ENCODE measurements at places on chromosomes 7 and 10.

DNA sequence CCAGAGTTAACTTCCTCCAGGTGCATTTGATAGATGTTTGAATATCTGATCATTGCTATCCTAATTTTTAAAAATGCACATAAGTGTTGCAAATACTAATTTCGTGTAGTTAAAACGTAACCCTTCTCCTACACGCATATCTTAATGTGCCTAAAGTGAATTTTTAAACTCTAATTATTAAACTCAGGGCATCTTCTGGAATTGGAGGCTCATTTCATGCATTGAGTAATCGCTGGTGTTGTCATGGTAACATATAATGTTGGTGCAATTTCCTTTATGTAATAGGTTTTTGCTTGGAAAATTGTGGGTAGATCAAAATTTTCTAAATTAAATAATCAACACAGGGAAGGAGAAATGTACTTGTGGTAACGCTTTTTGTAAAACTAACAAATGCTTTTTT, 56.2 kb downstream of the ARMC3 start:
- DNase-seq: no peak

DNA sequence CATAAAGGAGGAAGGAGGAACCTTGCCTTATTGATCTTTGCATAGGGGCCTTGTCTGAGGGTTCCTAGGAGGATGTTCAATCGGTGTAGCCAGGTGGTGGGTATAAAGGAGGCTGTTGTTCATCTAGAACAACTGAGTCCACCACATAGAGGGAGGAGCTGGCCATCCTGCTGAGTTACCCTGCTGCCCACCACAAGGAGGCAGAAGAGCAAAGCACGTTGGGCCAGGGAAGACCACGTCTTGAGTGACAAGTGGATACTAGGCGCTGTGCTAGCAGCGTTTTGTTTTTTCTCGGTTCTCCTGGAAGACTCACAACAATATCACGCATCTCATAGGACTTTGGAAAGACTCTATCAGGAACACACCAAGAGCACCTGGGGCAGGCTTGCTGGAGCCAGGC, 20.0 kb downstream of the FOXI2 start:
- no peak for DNase-seq

DNA sequence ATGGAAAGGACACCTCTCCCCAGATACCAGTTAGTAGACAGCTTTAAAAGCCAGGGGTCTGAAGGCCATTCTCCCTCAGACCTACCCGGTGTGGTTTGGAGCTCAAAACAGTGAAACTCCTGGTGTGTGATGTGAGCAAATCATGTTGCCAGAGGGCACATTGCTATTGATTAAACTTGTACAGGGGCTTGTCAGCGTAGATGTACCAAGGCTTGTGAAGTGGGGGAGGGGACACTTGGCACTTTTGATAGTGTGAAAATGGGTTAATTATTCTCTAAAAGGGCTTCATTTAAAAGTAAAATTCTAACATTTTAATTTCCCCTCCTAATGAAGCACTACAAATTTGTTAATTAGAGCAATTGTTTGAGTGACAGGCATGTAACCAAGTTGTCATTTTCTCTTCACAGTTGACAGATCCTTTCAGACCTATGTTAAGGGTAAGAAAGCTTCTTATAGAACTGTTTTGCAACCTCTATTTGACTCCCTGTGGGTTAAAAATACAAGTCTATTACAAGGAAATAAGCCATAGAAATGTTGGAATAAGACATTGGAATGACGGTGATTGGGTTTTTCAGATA, 356.9 kb upstream of the GALNT17 start:
- no peak for DNase-seq

- no peak for DNase-seq
These were observed 820 bp upstream of the NRG3 start for GRCh38 chr10:81873932-81874816.

DNA sequence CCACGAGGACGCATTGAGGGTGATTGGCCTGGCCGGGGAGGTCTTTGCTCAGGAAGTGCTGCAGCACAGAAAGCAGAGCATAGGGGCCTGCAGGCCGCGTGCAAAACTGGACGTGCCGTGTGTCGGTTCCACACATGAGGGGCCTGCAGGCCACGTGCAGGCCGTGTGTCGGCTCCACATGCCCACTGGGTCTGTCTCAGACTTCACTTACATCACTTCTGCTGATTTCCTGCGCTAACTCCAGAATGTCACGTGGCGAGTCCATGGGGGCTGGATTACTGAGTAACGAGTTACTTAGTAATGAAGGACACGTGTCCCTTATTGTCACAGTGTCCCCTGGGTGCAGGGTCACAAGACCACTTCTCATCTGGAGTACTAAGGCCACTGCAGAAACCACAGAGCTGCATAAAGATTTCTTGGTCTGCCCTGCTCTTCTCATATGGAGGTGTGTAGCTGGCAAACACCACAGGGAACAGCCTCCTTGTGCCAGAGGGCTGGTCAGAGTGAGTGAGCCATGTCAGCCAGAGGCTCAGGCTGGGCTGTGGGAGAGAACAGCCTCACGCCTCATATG, 60.8 kb downstream of the GDI2 start:
- DNase-seq: peak; percentile 74

- DNase-seq: no peak
These were observed 122.5 kb downstream of the KIAA1217 start for GRCh38 chr10:24331457-24331856.

All from suprapubic skin (tissue), 4 donors.